ENCODE measurements at places on chromosomes 7 and 10. TPM values are rescaled to one million over a fixed set of nuclear protein-coding genes. Genes with fewer than 3 reads are reported as not detected.

The FBXO24 gene
- total RNA-seq, result not detected

The ZNF425 gene
- 1.6 TPM for total RNA-seq

The ARHGAP12 gene
- 20.1 TPM for total RNA-seq

The CALML3 gene
- total RNA-seq, result not detected

The ARMC3 gene
- total RNA-seq, result not detected

The LMOD2 gene
- total RNA-seq, result not detected

The MOGAT3 gene
- not detected for total RNA-seq

The PHKG1 gene
- 0.10 TPM for total RNA-seq

The PLEKHS1 gene
- total RNA-seq, result not detected

The CALCR gene
- not detected for total RNA-seq

The CAMK2B gene
- total RNA-seq, result 0.05 TPM

The WEE2 gene
- not detected for total RNA-seq

The DENND2A gene
- total RNA-seq, result 5.3 TPM

The C10orf62 gene
- total RNA-seq, result not detected

The FAM25C gene
- total RNA-seq, result not detected

The BCAP29 gene
- 130 TPM for total RNA-seq

The ATRNL1 gene
- 8.0 TPM for total RNA-seq

The ZNF365 gene
- total RNA-seq, result 0.58 TPM

The CHCHD3 gene
- 41.1 TPM for total RNA-seq

The HEPACAM2 gene
- not detected for total RNA-seq

The TMEM213 gene
- not detected for total RNA-seq

The SYCE1 gene
- total RNA-seq, result not detected

The TEX47 gene
- total RNA-seq, result not detected

The TAC1 gene
- not detected for total RNA-seq

The FLNC gene
- 170 TPM for total RNA-seq

The FAM131B gene
- 1.6 TPM for total RNA-seq

The PLXNA4 gene
- 1.2 TPM for total RNA-seq

The MMRN2 gene
- total RNA-seq, result 243 TPM

The LHFPL3 gene
- not detected for total RNA-seq

The INA gene
- total RNA-seq, result 4.3 TPM

The PSAP gene
- total RNA-seq, result 1,624 TPM

The GDF2 gene
- total RNA-seq, result not detected

The ABCF2 gene
- total RNA-seq, result 59.3 TPM

The RNF32 gene
- 0.15 TPM for total RNA-seq

The TAS2R41 gene
- not detected for total RNA-seq

The CNNM1 gene
- not detected for total RNA-seq

The PRPS1L1 gene
- total RNA-seq, result not detected

The PNLIPRP3 gene
- not detected for total RNA-seq

The ARHGAP19 gene
- 6.0 TPM for total RNA-seq

The AKR1B1 gene
- total RNA-seq, result 68.5 TPM

The GNB2 gene
- total RNA-seq, result 318 TPM

The CARD11 gene
- 3.5 TPM for total RNA-seq

The FOXI2 gene
- total RNA-seq, result not detected

The AHCYL2 gene
- 12.4 TPM for total RNA-seq

The PDZD7 gene
- total RNA-seq, result 1.2 TPM

The ADIRF gene
- total RNA-seq, result 40.6 TPM

The PIP gene
- not detected for total RNA-seq

The ANKRD1 gene
- 436 TPM for total RNA-seq

The LRRC17 gene
- total RNA-seq, result 71.4 TPM

The SLC25A28 gene
- 14.8 TPM for total RNA-seq

The MYL10 gene
- not detected for total RNA-seq

The ABCA13 gene
- total RNA-seq, result 0.44 TPM

The PTPRZ1 gene
- total RNA-seq, result not detected

The WNT8B gene
- not detected for total RNA-seq

The SLC18A2 gene
- not detected for total RNA-seq

The ACTL6B gene
- total RNA-seq, result not detected

All from glomerular endothelial cell (primary cell).